Fibroblast of skin of back (primary cell): ENCODE measurements at places on chromosomes 1 and 21.

DNA sequence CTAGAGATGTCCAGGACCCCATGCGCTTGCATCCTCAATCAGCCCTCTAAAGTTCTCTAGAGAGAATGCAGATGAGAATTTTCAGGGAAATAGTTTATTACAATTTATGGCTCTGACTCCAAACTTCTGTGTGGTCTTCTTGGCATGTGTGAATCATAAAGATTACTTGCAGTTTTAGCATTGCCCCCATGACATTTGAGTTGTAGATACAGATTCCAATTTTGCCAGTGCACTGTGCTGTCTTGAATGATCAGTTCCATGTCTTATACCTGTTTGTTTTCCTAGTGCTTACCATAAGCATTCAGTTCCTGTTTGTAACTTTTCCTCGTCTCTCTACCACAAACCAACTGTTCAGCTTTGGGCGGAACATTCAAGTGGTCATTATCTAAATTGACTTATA is 4.8 kb downstream of the KRTAP21-3 start:
- peak; percentile 56 for DNase-seq

DNA sequence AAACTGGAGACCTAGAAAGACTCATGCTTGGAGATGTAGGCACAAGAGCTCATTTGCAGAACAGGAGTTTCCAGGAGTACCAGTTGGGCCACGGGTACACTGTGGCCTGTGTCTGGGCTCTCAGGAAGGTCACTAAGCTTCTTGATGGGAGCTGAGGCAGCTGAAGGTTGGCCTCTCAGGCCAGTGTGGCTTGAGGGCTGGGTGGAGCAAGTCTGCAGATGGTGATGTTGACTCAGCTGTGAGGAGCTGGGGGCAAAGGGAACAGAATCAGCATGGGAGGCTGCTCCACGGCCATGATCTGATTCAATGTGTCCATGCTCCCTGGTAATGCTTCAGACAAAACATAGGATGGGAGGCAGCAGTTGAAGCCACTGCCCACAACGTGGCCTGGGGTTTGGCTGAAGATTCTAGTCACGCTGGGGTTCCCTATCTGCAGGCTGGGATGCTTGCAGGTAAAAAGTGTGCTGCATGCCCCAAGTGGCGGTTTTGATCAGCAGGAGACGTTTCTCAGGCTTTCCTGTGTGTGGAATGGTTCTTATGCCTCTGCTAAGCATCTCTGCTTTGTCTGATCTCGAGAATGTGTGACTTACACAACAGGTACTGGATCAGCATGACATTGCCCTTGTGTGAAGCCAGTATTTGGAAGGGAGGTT is 15.4 kb upstream of the TENT5C start:
- no peak for DNase-seq

DNA sequence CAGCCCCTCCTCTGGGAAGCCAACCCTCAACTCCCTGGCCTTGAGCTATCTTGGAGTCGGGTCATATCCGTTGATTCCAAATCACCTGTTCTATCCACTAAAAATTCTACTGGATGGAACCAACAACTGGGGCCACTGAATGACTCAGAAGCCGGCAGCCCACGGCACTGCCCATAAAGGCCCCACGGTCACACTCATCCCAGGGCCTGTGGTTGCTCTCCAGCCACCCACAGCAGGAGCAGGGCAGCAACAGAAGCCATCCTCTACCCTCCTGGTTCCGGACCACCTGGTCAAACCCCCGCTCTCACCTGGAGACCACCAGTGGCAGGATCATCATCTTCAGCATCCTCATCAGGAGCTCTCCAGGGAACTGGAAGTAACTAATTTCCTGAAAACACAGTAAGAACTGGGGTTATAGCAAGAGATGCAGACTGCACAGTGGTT is 8.4 kb downstream of the SLC1A7 start:
- DNase-seq, result no peak

- DNase-seq, result no peak
Measured at GRCh38 chr1:39788758-39789570, at the start of gene BMP8B. Gene BMP8B (minus strand): TSS chr1:39788865. CDS start chr1:39788485, 380 bp downstream.

DNA sequence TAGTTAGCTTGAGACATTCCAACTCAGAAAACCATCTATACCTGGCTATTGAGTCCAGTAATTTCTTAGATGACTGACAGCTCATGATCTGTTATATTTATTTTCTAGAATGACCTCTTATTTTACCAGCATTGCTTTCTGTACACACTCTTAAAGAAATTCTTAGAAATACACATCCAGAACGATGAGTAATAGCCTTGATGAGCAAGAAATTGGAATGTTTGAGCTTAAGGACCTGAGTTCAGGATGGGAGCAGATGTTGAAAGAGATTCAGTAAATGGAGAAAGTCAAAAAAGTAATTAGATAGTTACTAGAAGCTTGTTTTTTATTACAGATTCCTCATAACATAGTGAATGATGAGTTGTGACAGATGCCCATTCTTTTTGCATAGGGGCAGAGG is 11.7 kb downstream of the PYHIN1 start:
- DNase-seq, result peak; percentile 0

GRCh38 chr1:32055416-32055815 is 17.3 kb upstream of the TMEM39B start:
- DNase-seq, result no peak

- DNase-seq, result no peak
Measured at GRCh38 chr1:46451948-46452930, 37.4 kb upstream of the DMBX1 start.

DNA sequence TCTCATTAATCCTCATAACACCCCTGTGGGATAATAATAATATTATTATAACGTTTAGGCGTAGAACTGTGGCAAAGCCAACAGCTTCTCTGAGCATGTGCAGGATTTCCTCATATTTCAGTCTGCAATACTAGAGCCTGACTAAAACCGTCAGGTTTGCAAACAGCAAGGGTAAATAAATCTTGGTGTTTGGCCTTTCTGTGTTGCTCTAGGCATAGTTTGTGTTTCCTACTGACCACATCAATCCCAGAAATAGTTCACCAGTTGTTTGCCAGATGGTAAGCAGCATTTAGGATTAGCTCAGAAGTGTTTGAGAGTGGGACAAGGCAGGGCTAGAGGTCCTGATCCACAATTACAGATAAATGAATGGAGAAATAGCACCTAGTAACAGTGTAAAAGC is 2.8 kb upstream of the KCNA3 start:
- DNase-seq, result no peak

DNA sequence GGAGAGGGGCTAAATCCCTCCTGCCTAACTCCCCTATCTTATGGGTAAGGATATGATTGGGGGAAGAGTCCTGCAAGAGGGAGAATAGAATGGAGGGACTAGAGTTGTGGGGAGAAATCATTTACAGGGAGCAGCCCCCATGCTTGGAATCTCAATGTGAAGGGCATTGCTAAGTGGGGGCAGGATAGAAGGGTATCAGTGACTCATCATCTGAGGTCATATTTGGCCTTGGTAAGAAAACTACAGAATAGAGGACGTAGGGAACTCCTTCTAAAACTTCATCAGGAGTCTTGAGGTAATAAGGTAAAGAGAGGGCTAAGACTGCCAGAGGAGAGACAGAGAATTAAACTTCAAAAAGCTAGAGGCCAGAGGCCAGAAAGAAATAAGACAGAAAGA is 487 bp downstream of the HJV start:
- DNase-seq, result no peak

DNA sequence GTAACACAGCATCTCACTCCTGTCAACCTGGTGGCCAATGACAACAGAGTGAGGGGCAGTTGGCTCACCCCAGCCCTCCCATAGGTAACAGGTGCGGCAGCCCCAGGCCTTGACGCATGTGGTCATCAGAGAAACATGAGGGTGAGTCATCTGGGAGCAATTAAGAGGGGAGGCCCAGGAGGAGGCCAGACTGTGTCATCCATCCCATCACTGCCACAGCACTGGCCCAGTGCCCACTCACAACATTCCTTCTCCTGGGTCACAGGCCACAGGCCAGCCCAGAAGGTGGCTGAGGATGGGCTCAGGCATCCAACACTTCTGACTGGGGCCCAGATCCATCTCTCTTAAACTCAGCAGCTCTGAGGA is 17.1 kb downstream of the TEX35 start:
- DNase-seq, result peak; percentile 84

DNA sequence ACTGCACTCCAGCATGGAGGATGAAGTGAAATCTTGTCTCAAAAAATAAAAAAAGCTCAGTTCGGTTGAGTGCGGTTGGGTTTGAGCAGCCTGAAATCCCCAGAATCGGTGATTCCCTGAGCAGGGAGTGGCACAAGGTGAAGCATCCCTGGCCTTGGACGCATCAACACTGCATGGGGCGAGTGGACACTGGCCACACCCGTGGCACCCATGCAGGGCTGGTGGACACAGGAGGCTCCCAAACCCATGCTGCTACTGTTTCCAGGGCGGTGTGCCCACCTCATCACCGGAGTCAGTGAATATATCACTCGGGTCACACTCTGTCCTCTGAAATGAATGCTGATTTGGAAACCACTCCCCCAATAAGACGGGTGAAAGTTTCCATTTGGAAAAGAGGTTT is 53.4 kb upstream of the ACTRT2 start:
- DNase-seq, result no peak

- no peak for DNase-seq
Measured at GRCh38 chr1:181391301-181391900, 91.9 kb upstream of the CACNA1E start.

DNA sequence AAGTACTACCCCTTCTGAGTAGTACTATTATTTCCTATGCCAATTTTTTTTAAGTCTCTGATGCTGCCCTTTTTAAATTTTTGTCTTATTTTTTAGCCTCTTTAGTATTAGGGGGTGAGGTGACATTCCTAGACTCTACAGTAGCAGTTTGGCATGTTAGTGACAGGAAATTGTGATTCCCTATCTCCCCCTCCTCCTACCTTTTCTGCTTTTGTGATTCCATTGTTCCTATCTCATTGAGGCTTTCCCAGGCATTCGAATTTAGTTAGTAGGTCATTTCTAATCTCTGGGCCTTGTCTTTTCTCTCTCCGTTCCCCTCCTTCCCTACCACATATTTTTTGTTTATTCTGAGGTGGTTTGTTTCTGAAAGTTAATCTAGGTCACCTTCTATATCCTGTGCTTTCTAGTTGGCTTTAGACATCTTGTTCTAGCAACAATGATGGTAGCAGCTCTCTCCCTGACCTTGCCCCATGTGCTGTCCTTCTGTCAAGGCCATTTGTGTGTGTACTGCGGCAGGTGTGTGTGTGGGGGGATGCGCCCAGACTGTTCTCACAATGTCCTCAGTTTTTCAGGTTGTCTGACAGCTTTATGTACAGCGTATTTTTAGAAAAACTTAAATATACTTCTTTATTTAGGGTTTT is 21.5 kb downstream of the SEMA6C start:
- no peak for DNase-seq

DNA sequence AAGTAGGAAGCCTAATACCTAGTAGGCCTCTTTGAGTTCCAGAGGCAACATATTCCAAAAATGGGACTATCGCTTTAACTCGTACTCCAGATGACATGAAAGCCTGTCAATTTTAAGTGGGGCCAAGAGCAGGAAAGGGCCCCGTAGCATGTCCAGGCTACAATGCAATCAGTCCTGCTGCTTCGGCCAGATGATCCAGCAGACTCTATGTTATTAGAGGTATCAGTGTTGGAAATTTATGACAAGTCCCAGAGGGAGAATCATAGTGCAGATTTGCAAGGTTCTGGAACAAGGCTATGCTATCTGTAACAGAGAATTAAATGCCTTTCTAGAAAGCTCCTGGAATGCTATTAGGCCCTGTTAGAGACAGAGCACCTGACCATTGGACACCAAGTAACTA is 56.7 kb upstream of the SRP9 start:
- DNase-seq, result no peak

GRCh38 chr1:26083208-26083607 is 15.8 kb upstream of the TRIM63 start:
- DNase-seq, result no peak

DNA sequence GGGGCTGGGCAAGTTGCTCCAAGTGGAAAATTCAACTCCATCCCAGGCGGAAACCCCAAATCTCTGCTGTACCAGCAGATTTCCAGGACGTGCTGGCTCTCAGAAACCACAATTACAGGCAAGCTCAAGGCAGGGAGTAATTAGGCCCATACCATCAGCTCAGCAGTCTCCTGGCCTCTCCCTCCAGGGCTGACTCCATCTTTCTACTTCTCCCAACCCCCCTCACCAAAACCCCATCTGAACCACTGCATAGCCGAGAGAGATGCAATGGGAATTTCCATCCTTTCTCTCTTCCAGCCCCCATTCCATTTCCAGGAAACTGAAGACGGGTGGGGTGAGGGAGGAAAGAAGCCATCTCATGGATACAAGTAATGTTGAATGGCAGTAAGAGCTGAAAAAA is 41.2 kb downstream of the ARHGEF11 start:
- peak; percentile 21 for DNase-seq

GRCh38 chr1:107344268-107344760 is 203.5 kb downstream of the NTNG1 start:
- DNase-seq, result no peak
